A549 treated with CpdA at 1 μM for 4 hours (cell line): ENCODE measurements at places on chromosomes 3 and 15. TPM values are rescaled to one million over a fixed set of nuclear protein-coding genes. Genes with fewer than 3 reads are reported as not detected.

The MOBP gene
- total RNA-seq = 0.09 to 0.25 TPM in 2 of 5 replicates, not detected in the others

The SYNPR gene
- not detected in 5 replicates for total RNA-seq

The ZMYND10 gene
- 0.36 to 1.3 TPM (median 0.91 TPM) in 5 replicates for total RNA-seq

The GPR160 gene
- 1.2 to 2.0 TPM (median 1.8 TPM) in 5 replicates for total RNA-seq

The CFAP92 gene
- 0.03 to 0.25 TPM in 2 of 5 replicates, not detected in the others for total RNA-seq
